ENCODE measurements at places on chromosomes 11 and 22.

- DNase-seq = no peak
Observed at GRCh38 chr11:9748361-9748970, 84.6 kb downstream of the SWAP70 start.

DNA sequence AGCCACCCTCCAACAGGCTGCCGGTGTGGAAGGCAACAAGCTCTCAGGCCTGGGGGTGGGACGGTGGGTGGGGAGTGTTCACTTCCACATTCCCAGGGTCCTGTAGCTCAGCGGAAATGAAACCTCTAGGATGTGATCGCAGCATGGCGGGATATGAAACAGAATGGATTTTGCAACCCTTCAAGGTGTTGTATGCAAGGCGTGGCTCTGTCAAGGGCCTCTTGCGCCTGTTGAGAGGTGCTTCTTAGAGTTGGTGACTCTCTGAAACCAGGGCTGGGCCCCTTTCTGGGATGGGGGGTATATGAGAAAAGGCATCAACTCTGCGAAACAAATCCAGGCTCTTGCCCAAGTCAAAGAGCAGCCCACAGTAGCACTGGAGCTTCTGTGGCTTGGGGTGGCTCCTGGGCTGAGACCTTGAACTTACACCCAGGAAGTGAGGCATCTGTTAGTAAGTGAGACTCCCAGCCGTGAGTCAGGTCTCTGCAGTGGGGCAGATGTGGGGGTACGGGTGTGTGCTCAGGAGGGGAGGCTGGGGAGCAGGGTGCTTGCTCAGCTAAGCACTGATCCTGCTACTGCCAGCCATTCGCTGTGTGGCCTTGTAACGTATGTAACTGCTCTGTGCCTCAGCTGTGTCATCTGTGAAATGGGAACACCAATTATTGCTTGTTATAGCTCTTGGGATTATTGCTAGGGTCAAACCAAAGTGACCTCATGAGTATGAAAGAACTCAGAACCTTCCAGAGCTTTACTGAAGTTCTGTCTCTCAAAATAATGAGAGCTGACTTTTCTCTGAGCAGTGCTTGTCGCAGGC is 28.3 kb downstream of the NECTIN1 start:
- DNase-seq = no peak

GRCh38 chr11:96112192-96113128 is 188.6 kb upstream of the MTMR2 start:
- DNase-seq = no peak

- DNase-seq = no peak
Observed at GRCh38 chr11:12755510-12756453, 81.6 kb downstream of the TEAD1 start.

GRCh38 chr11:132114743-132115142 is 744.3 kb downstream of the NTM start:
- DNase-seq = no peak

GRCh38 chr11:15197696-15198095 is 83.0 kb downstream of the INSC start:
- DNase-seq = no peak

- DNase-seq = no peak
Observed at GRCh38 chr11:80034801-80035200, 594.0 kb upstream of the TENM4 start.

DNA sequence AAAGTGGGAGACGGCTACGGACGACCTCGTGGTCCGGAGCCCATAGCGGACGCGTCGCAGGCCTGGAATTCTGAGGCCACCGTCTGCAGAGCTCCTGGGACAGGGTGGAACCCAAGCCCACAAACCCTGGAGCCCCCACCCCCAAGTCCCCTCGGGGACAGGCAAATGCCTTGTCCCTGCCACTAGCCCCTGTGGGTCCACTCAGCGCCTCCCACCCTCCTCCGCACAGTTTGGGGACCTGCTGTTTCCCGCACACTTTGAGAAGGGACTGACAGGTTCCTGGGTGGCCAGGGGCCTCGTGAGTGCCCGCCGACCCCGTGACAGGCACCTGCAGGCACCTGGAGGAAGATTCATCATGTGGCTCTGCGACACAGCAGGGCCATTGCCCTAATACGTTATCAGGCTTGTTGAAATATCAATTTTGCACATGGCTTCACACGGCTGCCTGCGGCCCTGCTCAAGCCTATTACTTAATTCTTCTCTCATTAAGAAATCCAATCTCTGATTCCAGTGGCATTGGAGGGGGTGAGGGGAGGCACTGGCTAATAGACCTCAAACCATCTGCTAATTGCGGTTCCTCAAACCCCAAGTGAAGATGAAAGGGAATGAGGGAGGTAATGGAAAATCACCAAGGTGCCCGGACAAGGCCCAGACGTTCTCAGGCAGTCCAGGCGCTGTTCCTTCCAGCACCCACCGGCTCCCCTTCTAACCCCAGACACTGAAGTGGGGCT is 672.5 kb downstream of the BRD1 start:
- DNase-seq = no peak

DNA sequence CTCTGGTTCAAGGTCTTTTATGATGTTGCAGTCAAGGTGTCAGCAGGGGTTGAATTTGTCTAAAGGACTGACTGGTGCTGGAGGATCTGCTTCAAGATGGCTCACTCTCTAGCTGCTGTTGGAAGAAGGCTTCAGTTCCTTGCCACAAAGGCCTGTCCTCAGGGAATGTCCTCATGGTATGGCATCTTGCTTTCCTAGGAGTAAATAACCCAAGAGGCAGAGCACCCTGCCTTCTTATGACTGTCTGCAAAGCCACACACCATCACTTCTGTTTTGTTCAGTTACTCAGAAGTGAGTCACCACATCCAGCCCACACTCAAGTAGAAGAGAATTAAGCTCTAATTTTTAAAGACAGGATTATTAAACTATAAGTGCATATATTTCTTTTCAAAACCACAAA is 45.2 kb downstream of the PLAAT5 start:
- DNase-seq = no peak

DNA sequence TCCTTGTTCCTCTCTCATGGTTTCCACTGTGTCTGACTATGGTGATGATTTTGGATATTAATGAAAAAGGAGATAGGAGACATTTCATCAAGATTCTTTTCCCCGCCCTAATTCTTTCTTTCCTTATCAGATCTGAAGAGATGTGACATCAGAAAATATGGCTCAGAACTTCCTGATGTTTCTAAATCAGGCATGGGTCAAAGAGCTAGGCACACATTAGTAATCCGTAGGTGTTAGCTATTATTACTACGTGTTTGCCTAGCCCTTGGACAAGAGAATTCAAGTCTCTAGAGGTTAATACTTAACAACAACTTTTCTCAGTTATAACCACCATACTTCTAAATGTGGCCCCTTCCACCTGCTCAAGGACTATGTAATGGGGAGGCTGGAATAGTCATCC is 5.8 kb downstream of the JOSD1 start:
- DNase-seq = no peak

DNA sequence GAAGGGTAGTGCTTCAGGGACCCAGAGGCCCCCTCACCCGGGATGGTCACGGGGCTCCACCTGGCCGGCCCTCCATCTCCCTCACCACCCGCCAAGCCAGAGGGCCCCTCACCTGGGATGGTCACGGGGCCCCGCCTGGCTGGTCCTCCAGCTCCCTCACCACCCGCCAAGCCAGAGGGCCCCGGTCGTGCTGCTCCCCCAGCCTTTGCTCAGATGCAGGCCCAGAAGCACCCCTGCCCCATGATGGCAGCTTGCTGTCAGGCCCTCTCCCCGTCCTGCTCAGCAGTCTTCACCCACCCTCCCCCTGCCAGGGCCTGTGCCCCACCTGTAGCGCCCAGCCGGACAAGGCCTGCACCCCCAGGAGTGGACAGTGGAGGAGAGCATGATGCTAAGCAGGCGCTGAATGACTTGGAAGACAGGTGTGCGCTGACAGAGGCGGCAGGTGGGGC is 7.3 kb downstream of the DENND6B start:
- no peak for DNase-seq

DNA sequence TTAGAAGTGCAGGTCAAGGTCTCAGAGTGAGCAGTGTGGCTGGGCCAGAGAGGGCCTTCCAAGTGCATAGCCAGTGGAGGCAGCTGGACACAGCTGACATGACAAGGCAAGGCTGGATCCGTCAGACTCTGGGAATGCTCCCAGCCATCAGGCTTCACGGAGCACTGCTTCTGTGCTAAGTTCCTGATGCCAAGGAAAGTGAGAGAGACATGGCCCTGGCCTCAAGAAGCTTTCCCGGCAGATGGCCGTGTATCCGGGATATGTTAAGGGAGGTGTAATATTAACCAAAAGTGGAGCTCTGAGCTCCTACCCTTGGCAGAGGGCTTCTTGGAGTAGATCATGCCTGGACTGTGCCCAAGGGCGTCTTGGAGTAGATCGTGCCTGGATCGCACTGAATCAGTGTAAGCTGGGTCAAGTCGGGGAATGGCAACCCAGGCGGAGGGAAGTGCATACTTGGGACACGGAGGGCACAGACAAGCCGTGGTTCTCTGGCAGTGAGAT is 7.4 kb upstream of the EFCAB6 start:
- no peak for DNase-seq

- no peak for DNase-seq
Observed at GRCh38 chr11:75793966-75794365, 21.0 kb upstream of the UVRAG start.

DNA sequence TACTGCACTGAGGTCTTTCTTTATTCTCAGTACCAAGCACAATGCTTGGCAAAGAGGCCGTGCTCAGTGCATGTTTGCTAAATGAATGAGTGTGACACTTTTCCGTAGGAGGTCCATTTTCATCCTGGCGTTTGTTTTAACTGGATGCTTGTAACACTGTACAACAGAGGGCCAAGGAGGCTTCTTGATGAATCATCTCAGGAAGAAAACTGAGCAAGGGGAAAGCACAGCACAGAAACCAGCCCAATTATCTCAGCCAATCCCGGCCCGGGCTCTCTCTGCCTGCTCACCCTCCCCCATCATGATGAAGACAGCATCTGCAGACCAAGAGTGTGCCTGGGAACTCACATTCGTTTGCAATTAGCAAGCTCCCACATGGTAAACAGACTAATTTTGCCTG is 570.3 kb downstream of the OPCML start:
- DNase-seq = no peak

- DNase-seq = no peak
Observed at GRCh38 chr22:41557401-41558240, 3.2 kb upstream of the CSDC2 start.

DNA sequence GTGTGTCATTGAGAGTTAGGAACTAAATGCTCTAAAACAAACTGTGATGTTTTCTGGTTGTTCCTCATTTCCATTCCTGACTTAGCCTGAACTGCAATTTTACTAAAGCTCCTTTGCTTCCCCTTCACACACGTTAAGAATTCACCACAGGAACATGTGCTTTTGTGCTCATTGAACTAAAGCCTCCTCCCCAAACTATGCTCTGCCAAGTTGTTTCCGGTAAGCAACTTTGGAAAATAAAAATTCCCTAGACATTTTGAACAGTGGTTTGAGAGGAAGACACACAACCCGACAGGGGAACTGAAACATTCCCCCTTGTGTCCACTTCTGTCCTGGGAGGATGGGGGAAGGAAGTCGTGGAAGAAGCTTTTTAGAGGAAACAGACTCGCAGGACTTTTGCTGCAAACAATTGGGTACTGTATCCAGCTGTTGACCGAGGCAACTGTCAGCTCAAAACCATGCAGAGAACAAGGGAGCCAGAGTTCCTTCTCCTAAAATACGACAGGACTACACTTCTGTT is 66.9 kb downstream of the GAB2 start:
- no peak for DNase-seq

- DNase-seq = no peak
Observed at GRCh38 chr11:12085371-12086251, 24.8 kb upstream of the MICAL2 start.

GRCh38 chr11:20926799-20927540 is 257.6 kb downstream of the NELL1 start:
- no peak for DNase-seq
